ENCODE measurements at places on chromosomes 2 and 18.

- peak; percentile 92 for DNase-seq
Measured at GRCh38 chr18:36035253-36035652, 32.1 kb downstream of the RPRD1A start.

DNA sequence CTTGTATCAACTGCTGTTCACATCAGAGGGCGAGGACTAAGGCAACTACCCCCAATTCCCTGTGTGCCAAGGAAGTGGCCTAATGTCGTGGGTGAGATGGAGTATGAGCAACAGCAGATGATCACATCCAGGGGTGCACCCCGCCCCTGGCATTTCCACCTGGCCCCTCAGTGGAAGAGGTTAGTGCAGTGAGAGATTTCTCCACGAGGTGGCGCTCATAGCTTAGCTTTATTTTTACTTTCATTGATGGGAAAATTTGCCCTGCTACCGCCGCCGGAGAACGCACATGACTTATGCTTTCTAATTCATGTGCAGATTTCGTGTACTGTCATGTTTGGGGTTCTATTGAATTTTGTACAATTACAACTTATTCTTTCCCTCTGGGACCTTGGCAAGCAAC, 470.6 kb upstream of the MEX3C start:
- peak; percentile 41 for DNase-seq

- no peak for DNase-seq
Measured at GRCh38 chr2:27155069-27155520, 6.3 kb downstream of the TCF23 start.

DNA sequence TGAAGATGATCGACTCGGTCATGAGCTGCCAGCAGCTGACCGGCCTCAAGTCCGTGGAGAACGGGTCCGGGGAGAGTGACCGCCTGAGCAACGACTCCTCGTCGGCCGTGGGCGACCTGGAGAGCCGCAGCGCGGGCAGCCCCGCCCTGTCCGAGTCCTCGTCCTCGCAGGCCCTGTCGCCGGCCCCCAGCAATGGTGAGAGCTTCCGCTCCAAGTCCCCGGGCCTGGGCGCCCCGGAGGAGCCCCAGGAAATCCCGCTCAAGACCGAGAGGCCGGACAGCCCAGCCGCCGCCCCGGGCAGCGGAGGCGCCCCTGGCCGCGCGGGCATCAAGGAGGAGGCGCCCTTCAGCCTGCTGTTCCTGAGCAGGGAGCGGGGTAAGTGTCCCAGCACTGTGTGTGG, 14.9 kb downstream of the SALL3 start:
- DNase-seq: no peak

GRCh38 chr18:59459369-59460071, 100.5 kb upstream of the LMAN1 start:
- DNase-seq: peak; percentile 9

DNA sequence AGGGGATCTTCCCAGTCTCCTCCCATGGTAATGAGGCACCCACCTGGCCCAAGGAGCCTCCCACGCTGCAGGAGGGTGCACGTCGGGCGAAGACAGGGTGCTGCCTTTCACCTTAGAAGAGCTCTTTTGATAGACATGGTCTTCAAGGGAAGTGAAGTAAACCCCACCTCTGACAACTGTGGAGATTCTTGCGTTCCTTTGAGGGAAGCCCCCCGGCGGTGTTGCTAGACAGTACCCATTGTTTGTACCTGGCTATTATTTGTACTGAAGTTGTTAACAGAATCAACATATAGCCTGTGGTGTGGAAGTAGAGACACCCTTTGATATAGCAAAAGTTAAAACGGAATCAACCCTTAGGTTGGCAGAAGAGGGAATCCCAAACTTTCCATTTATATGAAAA, 648.0 kb downstream of the GALR1 start:
- DNase-seq: no peak

GRCh38 chr2:129816813-129817574, 162.5 kb upstream of the RAB6C start:
- no peak for DNase-seq

GRCh38 chr18:7908681-7909299, 341.7 kb downstream of the PTPRM start:
- DNase-seq: peak; percentile 74

DNA sequence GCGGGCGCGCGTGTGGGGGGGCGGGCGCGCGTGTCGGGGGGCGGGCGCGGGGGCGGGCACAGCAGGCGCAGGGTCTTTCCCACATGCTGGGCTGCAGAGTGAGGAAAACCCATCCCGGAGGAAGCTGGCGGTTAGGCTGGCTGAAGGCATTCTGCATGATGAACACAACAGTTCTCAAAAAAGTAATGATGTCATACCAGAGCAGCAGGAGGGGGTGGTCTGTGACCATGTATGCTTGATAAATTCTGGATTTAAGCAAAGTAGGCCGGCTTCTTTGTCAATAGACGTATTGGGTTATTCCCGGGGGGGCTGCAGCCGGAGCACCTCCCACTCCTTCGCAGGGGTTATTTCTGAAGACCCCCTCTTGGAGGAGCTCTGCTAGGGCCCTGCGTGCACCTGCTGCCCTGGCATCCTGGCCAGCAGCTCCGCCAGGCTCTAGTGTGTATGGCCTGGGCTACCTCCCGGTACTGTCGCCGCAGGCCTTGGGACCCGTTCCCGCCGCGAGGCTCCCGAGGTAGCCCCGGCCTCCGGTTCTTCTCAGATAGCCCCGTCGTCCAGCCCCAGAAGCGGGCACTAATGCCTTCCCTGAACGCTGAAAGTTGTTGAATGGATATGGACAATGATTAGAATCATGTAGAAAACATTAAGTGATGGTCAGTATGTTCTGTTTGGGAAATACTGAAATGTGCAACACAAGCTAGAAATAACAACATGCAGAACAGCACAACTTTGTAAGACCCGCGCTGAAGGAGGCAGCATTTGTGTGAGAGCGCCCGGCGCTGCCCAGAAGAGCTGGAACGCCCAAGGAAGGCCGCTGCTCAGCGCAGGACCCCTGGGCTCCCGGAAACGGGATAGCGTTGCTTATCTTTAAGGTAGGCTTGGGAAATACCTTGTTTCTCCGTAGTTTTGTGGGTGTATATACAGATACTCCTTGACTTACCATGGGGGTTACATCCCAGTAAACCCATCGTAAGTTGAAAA, 101.4 kb upstream of the RAB6C start:
- peak; percentile 47 for DNase-seq

GRCh38 chr2:182186132-182186735, 200.6 kb downstream of the PPP1R1C start:
- peak; percentile 53 for DNase-seq

GRCh38 chr18:34864836-34865497, 154.9 kb downstream of the DTNA start:
- DNase-seq: no peak

GRCh38 chr2:43269074-43269572, 42.7 kb upstream of the ZFP36L2 start:
- DNase-seq: no peak

DNA sequence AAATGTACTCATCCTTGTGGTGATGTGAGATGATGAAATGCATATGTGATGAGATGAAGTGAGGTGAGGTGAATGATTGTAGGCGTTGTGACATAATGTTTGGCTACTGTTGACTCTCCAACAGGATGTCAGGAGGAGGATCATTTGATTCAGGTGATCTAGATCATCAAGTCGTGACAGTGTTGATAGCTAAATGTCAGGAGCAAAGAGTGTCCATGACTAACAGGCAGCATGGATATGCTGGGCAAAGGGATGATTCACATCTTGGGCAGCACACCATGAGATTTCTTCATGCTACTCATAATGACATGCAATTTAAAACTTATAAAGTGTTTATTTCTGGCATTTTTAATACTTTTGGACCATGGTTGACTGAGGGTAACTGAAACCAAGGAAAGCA, 40.2 kb upstream of the UBXN4 start:
- no peak for DNase-seq

DNA sequence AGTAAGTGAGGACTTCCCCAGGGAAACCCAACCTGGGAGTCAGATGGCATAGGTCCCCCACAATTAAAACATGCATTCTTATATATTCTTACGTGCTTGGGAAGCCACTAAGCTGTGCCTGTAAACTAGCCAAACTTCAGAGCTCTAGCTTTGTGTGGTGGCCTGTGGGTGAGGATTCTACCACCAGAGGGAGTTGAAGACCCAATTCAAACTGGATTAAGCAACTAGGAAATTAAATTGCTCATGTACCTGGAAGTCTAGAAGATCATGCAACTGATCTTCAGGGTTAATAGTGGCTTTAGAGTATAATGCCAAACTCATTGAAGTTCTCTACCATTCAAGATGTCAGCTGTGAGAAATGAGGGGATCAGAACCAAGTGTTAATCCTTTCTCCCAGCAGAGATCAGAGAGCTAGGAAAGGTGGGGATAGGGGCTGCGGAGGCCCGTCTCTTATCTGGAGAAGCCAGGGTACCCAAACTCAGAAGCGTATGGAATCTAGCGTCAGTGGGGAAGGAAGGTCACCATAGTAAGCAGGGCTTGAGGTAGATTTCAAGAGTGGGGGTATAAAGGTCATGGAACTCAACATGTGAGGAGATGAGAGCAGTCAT, 53.2 kb upstream of the CCDC85A start:
- DNase-seq: peak; percentile 75

DNA sequence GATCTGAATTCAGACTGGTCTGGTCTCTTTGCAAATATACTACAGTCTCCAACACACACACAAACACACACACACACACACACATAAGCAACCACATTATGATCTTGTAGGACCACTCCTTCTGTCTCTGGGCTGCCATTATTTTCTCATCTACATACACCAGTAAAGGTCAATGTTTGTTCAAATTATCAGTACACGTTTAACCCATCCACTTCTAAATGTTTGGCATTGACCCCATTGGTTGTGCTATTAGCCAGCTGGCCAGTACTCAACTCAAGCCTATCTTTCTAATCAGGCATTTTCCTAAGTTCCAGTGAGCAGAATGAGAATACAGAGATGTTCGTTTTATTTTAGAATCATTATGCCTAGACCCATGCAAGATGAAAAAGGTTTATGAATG, 186.4 kb downstream of the CNTNAP5 start:
- no peak for DNase-seq

GRCh38 chr2:217897091-217897715, 105.6 kb downstream of the TNS1 start:
- DNase-seq: no peak

GRCh38 chr2:179581605-179582004, 279.8 kb downstream of the ZNF385B start:
- DNase-seq: no peak

DNA sequence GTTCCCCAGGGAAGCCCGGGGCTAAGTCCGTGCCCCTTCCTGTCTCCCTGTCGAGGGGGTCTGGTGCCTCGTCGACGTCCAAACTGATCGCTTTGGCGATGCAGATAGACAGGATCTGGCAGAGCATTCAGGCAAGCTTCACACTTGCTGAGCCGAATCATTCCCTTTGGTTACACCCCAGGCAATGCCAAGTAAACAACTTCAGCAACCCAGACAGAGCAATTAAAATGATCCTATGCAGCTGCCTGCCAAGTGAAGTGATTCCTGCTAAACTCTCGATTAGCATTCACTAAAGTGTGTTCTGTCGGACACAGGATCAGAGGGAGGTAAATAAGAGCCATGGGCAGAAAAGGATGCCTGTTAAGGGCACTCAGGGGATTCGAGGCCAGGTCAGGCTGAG, 108.2 kb upstream of the RAB12 start:
- peak; percentile 39 for DNase-seq

- no peak for DNase-seq
Measured at GRCh38 chr2:209629597-209629996, 142.0 kb upstream of the UNC80 start.

DNA sequence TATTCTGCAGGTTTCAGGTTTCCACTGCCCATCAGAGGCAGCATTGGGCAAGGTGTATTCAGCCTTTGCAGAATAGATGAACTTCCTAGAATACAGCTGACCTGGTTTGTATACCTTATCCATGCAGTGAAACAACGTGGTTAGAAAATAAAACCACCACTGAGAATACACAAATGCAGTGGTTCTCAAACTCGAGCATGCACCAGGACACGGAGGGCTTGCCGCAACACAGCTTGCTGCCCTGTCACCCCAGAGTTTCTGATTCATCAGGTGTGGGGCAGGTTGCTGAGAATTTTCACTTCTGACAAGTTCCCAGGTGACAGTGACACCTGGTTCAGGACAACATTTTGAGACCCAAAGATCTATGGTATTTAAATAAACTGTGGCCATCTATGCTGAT, 23.4 kb upstream of the C1D start:
- no peak for DNase-seq

GRCh38 chr2:26185304-26185928, 12.5 kb downstream of the GAREM2 start:
- DNase-seq: no peak

DNA sequence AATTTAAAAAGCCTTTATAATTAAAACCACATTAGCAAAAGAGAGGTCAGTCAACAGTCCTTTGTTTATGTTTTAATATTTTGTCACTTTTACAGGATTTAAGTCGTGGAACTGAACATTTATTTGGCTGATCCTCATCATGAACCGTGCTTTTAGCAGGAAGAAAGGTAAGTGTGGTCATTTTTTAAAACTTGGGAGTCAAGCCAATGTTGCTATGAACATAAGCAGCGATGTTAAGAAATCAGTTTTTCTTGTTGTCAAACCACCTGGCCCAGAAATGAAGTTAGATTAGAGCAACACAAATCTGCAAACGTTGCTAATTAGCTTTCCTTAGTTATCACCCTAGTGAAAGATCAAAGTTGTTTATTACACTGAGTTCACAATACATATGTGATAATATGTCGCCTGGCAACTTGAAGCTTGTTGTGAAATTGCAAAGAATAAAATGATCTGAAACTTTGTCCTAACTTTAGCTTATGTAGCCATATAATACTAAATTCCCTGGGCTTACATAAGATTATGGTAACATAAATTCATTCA, 186.0 kb downstream of the GULP1 start:
- DNase-seq: peak; percentile 24

DNA sequence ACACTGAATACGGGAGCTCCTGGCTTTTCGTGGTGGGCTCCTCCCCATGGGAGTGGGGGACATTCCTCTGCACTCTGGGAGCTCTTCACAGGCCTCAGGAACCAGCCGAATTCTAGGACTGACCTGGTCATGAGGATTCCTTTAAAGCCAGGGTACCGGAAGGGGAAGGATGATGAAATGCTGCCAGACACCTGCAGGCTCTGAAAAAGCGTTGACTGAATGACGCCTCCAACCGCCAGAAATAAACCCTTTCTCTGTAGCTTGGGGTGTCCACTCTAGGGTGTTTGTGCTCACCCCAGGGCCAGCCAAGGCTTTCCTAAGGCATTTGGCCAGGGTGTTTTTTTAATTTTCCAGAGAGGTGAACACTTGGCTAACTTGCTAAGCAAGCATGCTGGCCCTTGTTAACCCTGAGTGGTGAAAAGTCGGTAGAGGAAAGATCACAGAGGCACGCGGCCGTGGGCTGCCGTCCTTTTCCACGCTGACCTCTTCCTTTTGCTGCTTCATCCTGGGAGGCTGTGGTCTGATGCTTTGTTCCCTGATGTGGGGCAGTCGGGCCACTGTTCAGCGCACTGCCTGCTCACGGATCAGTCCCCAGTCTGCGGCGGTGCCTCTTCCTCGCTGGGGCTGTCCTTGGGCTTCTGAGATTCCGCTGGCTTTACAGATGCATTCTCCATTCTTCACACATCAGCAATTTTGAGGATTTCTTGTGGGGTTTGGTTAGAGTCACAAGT, 32.0 kb downstream of the IMPA2 start:
- DNase-seq: no peak

GRCh38 chr18:58012356-58012755, 31.7 kb upstream of the NEDD4L start:
- no peak for DNase-seq
